SHP77 (cell line): ENCODE measurements at places on chromosomes 12 and 14.
A peak's percentile ranks its signal among the peaks of the same experiment; 100 is the strongest.

DNA sequence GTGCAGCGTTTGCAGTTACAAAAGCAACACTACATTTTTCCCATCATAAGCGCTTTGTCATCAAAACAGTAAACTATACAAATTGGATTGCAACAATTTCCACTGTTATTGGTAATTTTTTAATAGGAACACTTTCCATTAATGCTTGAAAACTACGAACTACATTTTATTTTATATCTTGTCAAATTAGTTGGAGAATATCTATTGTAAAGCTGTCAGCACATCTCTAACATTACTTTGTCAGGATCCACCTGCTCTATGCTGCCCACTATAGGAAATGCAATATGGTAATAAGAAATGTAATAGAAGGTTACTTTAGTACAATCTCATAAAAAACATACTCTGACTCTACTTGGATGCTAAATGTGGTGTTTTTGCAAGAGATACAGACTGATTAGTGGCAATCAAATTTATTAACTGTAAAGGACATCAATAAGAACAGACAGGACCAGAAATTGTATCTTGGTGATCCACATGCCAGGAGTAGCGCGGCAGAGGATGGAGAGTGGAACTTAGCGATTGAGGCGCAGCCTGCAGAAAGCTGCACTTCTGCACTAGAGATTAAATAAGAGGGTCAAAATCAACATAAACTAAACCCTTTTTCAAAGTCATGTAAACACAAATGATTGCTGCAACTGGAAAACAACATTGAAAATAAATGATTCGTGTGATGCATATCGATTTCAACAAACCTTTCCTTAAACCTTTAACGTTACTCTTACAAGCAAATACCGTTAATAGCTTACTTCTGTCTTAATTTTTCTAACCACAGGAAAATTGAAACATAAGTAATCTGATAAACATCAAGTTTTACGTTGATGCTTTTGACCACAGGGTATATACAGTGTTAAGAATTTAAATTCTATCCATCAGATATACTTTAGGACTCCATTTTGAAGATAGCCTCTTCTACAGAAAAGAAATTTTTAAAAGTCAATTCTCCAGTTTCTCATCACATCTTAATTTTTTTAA, 3.6 kb upstream of the ARID2 start:
- DNase-seq, result peak; percentile 35

GRCh38 chr14:21496453-21496852, 14.7 kb downstream of the METTL3 start:
- DNase-seq, result no peak

DNA sequence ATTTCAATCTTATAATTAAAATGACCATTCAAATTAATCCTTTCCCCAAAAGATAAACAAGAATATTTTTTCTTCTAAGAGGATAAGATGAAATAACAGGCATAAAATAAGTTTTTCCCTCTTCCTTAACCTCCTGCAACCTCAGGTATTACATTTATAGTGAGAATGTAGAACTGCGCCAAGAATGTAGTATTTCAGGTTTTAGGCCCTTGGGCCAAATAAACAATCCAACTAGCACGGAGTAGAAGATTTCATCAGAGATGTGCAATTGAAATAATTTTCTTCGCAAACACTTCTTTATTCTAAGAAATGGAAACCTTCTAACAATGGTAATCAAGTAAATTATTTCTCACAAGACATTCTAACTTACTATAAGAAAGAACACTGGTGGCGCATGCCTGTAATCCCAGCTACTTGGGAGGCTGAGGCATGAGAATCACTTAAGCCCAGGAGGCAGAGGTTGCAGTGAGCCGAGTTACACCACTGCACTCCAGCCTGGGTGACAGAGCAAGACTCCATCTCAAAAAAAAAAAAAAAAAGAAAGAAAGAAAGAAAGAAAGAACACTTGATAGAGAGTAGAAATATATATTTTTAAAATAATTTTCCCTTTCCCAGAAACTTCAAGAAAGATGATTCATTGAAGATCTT, 100.8 kb downstream of the TAOK3 start:
- DNase-seq, result no peak

- DNase-seq, result no peak
Observed at GRCh38 chr14:80381807-80382363, 170.6 kb upstream of the DIO2 start.

DNA sequence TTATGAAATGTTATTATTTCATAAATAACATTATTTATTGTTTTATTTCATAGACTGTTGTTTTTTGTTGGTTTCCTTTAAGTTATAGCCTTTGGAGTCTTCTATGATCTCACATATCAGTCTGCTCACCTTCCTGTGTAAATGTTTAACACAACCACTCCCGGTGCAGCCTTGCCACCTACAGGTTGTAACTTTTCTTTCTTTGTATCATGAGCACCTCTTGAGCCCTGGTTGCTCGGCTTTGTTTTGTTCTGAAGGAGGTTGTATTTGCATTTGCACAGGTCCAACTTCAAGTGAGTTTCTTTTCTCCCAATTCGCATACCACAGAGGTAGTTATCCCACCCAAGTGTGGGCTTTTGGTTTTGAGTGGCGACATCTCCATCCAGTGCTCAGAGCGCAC, 121.4 kb downstream of the SLC15A4 start:
- no peak for DNase-seq

- DNase-seq, result no peak
Observed at GRCh38 chr12:104275689-104276088, 27.9 kb upstream of the EID3 start.

DNA sequence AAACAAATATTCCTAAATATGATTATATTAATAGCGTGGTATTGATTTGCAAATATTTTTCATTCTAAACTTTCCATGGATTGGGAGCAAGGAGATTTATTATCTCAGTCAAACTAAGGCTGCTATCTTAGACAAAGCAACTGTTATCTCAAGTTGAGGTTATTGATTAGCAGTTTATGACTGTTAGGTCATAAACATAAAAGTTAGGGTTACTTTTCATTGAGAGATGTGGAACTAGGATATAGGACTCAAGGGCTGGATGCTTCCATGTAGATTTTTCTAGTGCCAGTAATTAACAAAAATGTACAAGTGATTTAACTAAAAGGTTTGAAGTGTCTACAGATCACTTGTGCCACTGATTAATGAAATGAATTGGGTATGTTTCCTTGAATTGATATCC, 19.1 kb downstream of the SCFD1 start:
- DNase-seq, result no peak

DNA sequence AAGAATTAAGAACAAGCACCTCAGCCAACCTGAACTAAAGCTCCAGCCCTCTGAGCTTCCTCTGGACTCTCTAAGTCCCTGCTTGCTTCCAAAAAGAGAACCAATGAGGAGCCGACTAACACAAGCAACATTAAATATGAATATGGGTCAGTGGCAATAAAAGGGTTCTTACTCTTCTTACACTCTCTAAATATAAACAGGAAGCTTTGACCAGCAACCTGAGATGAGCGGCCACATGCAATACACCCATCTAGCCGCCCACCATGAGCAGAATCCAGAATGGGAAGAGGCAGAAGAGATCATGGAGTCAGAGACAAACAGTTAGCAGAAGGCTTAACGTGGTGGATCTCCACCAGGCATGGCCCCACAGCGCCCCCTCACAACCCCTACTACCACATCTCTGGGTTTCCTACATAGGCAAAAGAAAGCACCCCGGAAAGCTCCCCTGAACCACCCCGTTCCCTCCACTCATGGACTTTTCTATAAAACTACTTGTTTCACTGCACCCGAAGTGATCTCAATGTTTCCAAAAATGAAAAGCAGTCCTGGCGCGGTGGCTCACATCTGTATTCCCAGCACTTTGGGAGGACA, 59.4 kb downstream of the TTC7B start:
- peak; percentile 45 for DNase-seq

- no peak for DNase-seq
Observed at GRCh38 chr12:91591639-91591987, 409.0 kb upstream of the DCN start.

GRCh38 chr14:103711516-103712431, 3.5 kb downstream of the XRCC3 start:
- DNase-seq, result no peak

- no peak for DNase-seq
Observed at GRCh38 chr14:104303705-104304425, 165.5 kb downstream of the KIF26A start.

- no peak for DNase-seq
Observed at GRCh38 chr14:64695071-64695470, 9.2 kb upstream of the PLEKHG3 start.

DNA sequence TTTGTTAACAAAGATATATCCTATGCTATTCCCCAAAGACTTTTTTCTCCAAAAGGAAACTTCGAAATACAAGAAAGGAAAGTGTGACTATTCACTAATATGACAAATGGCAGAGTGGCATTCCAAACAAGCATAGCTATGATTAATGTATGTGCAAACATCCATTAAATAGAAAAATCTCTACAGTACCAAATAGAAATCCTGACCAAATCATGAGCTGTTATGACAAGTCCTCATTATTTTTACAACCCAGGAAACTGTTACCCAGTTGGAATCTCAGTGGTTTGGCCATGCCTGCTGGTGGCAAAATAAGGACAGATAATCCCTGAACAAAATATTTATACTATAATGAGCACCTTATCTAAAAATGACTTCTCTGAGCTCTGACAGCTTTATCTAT, 202.1 kb downstream of the SEC23A start:
- no peak for DNase-seq

- no peak for DNase-seq
Observed at GRCh38 chr12:45483571-45483970, 245.9 kb upstream of the ARID2 start.

GRCh38 chr14:91228112-91229004, 16.1 kb downstream of the GPR68 start:
- no peak for DNase-seq

GRCh38 chr12:54479421-54479820, 6.0 kb upstream of the GTSF1 start:
- no peak for DNase-seq

- DNase-seq, result no peak
Observed at GRCh38 chr14:68688872-68689371, 103.9 kb downstream of the ZFP36L1 start.

DNA sequence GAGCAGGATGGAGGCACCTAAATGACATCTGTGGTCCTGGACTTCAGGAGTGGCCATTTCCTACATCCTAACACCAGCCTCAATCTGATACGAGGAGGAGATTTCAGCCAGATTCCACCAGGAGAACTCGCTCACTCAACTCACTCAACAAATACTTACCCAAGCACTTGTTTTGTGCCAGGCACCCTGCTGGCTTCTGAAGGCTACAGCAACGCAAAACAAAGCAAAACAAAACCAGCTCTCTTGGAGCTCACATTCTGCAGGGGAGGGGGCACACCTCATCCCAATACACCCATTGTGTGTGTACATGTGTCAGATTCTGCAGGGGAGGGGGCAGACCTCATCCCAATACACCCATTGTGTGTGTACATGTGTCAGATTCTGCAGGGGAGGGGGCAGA, 144.8 kb downstream of the PIWIL1 start:
- no peak for DNase-seq

GRCh38 chr14:32594766-32595165, 265.7 kb downstream of the AKAP6 start:
- no peak for DNase-seq
